ENCODE measurements at places on chromosomes 5 and 9.

DNA sequence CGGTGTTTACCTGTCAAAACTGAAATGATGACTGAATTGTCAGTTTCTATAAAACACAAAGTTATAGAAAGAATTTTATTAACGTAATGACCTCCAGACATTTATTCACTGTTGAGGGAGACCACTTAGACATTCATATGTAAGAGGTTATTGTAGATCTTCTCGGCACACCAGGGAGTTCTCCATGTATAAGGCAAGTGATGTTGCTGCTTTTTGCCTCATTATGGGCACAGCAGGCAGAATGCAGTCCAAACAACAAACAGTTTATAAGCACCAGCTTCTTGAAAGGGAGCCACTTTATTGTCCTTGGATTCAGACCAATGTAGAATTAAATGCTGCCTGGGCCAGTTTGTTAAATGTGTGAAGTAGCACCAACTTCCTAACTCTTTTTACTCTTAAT, 66.7 kb downstream of the C7 start:
- no peak for DNase-seq

DNA sequence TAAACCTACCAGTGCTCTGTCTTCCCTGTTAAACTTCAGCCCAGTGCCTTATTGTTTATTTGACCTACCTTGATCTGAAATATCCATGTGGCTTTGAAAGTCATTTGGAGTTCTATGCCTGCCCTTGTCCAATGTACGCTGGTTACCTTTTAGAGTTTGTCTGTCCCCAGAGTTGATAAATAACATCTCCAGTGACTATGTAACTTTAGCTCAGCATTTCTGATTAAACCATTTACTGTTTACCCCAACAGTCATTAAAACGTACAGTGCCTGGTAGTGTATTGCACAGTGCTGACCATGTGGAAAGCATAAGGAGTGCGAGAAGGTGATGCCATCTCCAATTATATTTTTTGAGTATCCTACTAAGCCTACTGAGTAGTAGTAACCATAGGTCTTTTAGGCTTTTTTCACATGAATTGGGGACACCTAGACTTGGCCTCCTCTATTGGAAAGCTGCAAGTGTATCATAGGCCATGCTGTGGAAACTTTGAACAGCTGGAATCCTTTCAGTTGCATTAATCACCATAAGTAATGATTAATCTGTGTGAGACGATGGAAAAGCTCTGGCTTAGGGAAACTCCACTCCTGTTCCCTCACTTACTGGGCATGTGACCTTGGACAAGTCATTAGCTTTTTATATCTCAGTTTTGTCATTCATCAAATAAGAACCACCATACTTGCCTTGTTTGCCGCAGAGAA, 93.5 kb downstream of the MAST4 start:
- DNase-seq = no peak

DNA sequence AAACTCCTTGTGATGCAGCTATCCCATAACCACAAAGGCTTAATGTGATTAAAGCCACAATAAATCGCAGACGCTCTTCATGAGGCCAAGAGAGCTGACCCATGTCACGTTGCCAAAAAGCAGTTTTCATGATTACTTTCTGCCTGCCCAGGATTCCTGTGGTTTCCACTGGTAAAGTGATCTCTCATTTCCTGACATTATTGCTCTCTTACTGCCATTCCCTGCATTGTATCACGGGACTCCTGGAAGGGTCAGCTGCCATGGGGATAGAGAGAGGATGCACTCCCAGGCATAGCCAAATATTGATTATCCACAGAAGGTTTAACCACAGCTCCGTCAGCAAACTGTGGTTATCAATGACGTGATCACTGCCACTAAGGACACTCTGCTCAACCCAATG, 103.8 kb upstream of the SLC1A3 start:
- no peak for DNase-seq

DNA sequence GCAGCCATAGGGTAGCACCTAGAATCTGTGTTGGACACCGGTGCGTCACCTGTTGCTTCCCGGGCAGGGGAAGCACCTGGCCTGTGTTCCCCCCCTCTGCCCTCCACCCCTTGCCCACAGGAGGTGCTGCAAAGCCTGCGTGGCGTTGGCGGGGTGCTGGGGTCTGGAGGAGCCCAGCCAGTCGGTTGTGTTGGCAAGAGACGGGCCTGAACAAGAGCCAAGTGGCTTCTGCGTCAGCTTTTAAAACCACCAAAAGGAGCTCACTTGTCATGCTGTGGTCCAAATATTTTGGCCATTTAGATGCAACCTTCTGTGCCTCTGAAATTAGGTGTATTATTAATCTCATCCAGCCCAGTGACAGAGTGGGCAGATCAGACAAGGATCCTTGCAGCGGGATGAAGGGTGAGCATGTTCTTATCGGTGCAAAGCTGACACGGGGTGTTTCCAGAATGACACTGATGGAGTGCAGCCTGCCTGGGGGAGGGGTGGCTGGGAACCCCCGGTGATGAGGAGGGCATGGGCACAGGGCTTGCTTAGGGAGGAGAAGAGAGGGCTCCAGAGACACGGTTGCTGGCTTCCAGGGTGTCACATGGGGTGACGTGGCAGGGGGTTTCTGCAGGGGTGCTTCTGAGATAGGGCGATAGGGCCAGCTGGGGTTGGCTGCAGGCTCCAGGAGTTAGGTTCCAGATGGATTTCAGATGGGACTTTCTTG, 9.7 kb upstream of the RXRA start:
- no peak for DNase-seq

GRCh38 chr5:6792376-6792775, 79.1 kb downstream of the TENT4A start:
- DNase-seq = no peak

GRCh38 chr5:13643196-13643595, 301.3 kb downstream of the DNAH5 start:
- DNase-seq = no peak

GRCh38 chr5:53313145-53313544, 167.3 kb upstream of the FST start:
- DNase-seq = no peak

- no peak for DNase-seq
Measured at GRCh38 chr5:114192108-114192507, 169.8 kb upstream of the KCNN2 start.

DNA sequence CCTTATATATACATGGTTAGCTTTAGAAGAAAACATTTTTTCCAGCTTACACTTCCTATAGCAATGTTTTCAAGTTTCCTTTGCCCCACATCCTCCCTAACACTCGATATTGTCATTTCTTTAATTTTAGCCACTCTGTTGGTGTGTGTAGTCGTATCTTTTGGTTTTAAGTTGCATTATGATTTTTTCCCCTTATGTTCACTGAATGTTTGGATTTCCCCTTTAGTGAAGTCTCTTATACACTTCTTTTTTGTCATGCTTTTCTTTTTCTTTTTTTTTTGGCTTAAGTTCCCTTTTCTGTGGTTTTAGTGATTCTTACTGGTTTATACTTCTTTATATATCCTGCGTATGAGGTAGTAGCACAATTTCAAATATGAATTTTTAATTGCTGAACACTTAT, 58.8 kb downstream of the KDM4C start:
- DNase-seq = no peak

DNA sequence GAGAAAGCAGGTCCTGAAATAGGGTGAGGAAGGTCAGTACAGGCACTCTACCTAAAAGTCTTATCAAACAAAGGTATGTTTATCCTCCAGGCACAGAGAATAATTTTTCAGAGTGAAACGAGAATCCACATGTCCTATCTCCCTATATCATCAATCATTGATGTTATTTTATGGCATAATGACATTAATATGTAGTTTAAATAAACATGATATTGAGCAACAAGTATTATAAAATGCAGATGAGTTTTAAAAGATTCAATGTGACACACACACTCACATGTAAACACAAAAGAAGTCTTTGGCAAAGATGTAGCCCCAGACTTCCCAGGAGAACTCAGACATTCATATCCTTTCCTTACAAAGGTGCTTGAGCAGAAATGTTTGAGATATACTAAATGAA, 389.1 kb downstream of the ADGRV1 start:
- DNase-seq = no peak

GRCh38 chr9:104798209-104798995, 34.5 kb downstream of the NIPSNAP3B start:
- DNase-seq = no peak

- no peak for DNase-seq
Measured at GRCh38 chr9:24516463-24516862, 29.2 kb downstream of the IZUMO3 start.

- DNase-seq = no peak
Measured at GRCh38 chr5:126410623-126411022, 12.6 kb upstream of the GRAMD2B start.
